Mesothelial cell of epicardium (in vitro differentiated cells): ENCODE measurements at places on chromosomes 5 and 9. TPM values are rescaled to one million over a fixed set of nuclear protein-coding genes. Genes with fewer than 3 reads are reported as not detected.

The FCN1 gene
- not detected in 3 replicates for total RNA-seq

- no peak overlapping the region for H3K4me3 ChIP-seq
- no peaks in the 10 kb centered on the region for H3K4me1 ChIP-seq
- no peaks in the 10 kb centered on the region for H3K27me3 ChIP-seq
- peaks cover 8% of the 10 kb centered on the region for H3K36me3 ChIP-seq
Observed at GRCh38 chr5:147610798-147611197, 100.9 kb upstream of the DPYSL3 start.

- no peak overlapping the region for H3K4me3 ChIP-seq
- H3K36me3 ChIP-seq: no peaks in the 10 kb centered on the region
- peak overlapping the region; percentile 28 for H3K27ac ChIP-seq
- no peaks in the 10 kb centered on the region for H3K27me3 ChIP-seq
- no peak for DNase-seq
- peaks cover 43% of the 10 kb centered on the region for H3K4me1 ChIP-seq
Observed at GRCh38 chr9:21505425-21506179, 23.5 kb upstream of the IFNE start.

- DNase-seq: no peak
- no peaks in the 10 kb centered on the region for H3K27me3 ChIP-seq
- H3K36me3 ChIP-seq: no peaks in the 10 kb centered on the region
- peaks cover 50% of the 10 kb centered on the region for H3K4me1 ChIP-seq
- peak overlapping the region; percentile 72 for H3K27ac ChIP-seq
- H3K4me3 ChIP-seq: no peak overlapping the region
Observed at GRCh38 chr5:56514245-56514644, 281.1 kb upstream of the ANKRD55 start.

The HACD4 gene
- 3.0 TPM in 3 replicates for total RNA-seq

DNA sequence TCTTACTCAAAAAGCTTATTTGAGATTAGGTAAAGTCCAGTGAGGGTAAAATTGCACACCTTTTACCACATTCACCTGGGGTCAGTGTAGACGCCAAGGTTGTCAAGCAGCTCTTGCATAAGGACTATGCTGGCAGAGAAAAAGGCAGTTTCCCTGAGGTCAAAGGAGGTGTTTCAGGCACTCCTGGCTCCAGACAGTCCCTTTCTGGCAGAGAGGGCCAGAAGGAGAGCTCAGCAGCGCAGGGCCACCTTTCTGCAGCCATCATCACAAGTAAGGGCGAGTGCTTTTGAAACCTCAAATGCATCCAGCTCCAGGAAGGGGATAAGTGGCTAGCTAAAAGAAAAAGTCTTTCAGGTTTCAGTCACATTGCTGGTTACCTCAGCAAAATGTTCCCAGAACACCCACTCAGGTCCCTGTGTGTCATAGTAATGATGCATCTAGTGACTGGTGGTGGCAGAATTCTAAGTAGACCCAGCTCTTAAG is 16.7 kb upstream of the IL13 start:
- H3K4me3 ChIP-seq: no peak overlapping the region
- no peaks in the 10 kb centered on the region for H3K4me1 ChIP-seq
- no peaks in the 10 kb centered on the region for H3K27me3 ChIP-seq
- H3K36me3 ChIP-seq: peaks cover 48% of the 10 kb centered on the region

DNA sequence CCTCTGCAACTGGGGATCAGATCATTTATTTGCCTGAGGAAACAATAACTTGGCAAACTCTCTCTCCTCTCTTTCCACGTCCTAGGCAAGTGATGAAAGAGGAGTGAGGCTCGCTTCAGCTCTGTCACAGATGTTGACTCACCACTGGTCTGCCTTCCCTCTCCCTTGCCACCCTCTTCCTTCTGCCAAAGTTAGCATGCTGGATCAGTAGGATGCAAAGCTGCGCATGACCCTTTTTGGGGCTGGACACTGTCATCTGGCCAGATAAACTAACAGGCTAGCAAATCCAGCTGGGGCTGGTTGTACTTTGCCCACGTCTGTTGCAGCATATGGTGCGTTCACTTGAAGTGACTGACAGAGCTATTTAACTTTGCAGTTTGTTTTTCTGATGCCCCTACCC is 36.2 kb upstream of the SMARCA2 start:
- no peak overlapping the region for H3K27ac ChIP-seq
- H3K4me1 ChIP-seq: peaks cover 25% of the 10 kb centered on the region
- no peak overlapping the region for H3K4me3 ChIP-seq
- H3K27me3 ChIP-seq: no peaks in the 10 kb centered on the region
- no peaks in the 10 kb centered on the region for H3K36me3 ChIP-seq

DNA sequence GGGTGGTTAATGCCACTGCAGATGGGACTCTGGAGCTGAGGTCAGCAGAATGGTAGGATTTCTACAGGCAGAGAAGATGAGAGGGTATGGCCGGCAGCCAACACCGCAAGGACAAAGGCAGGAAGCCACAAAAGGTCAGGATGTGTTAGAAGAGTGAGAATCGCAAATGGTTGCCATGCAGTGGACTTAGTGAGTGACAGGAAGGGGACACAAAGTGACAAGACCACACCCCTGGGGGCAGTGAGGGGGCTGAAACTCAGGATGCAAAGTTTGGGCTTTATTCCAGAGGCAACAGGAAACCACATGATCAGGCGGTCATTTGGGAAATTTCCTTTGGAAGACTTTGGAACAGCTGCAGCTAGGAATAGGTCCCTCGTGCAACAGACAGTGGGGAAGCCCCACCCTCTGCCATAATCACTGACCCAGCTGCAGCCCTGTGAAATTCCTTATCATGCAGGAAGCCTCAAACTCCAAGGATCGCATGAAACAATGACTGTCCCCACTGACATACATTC is 14.2 kb upstream of the CCDC180 start:
- DNase-seq: no peak
- peaks cover 40% of the 10 kb centered on the region for H3K36me3 ChIP-seq
- H3K4me1 ChIP-seq: peaks cover 4% of the 10 kb centered on the region
- H3K4me3 ChIP-seq: no peak overlapping the region

- no peak overlapping the region for H3K27ac ChIP-seq
- no peaks in the 10 kb centered on the region for H3K27me3 ChIP-seq
- peaks cover 2% of the 10 kb centered on the region for H3K4me1 ChIP-seq
- H3K4me3 ChIP-seq: no peak overlapping the region
Observed at GRCh38 chr5:91983869-91984268, 600.8 kb upstream of the ARRDC3 start.

- peaks cover 32% of the 10 kb centered on the region for H3K4me1 ChIP-seq
- no peak overlapping the region for H3K4me3 ChIP-seq
- H3K27me3 ChIP-seq: no peaks in the 10 kb centered on the region
- peaks cover 8% of the 10 kb centered on the region for H3K36me3 ChIP-seq
- peak overlapping the region; percentile 81 for H3K27ac ChIP-seq
Observed at GRCh38 chr5:172910828-172911627, 48.2 kb upstream of the RPL26L1 start.

- DNase-seq: no peak
- no peaks in the 10 kb centered on the region for H3K36me3 ChIP-seq
- H3K4me3 ChIP-seq: no peak overlapping the region
- peaks cover 4% of the 10 kb centered on the region for H3K4me1 ChIP-seq
- no peaks in the 10 kb centered on the region for H3K27me3 ChIP-seq
Observed at GRCh38 chr9:99269416-99269815, 47.3 kb downstream of the SEC61B start.

GRCh38 chr9:79812099-79812498 is 240.3 kb downstream of the TLE4 start:
- no peaks in the 10 kb centered on the region for H3K27me3 ChIP-seq
- no peak overlapping the region for H3K4me3 ChIP-seq
- H3K4me1 ChIP-seq: peaks cover 18% of the 10 kb centered on the region

DNA sequence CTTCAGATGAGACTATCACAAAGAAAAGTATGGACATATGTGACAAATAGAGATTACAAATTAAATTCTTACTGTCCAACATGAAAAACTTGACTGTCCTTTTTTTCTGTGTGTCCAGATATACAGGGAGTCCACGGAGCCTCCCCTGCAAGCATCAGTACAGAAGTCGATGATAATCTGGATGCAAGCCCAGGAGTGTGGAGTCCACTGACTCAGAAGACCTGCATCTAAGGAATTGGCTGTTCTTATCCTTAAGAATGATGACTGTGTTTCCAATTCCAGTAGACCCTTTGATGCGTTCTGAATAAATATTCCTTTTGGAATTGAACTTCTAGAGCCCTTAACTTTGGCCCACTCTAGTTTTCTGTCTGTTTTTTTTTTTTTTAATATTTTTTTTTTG is 56.7 kb upstream of the TAF11L2 start:
- peaks cover 11% of the 10 kb centered on the region for H3K4me1 ChIP-seq
- no peak overlapping the region for H3K4me3 ChIP-seq
- no peak for DNase-seq
- no peaks in the 10 kb centered on the region for H3K36me3 ChIP-seq

The DBH gene
- not detected in 3 replicates for total RNA-seq
